Caki2 (cell line): ENCODE measurements at places on chromosomes 13 and 19. TPM values are rescaled to one million over a fixed set of nuclear protein-coding genes. Genes with fewer than 3 reads are reported as not detected.

DNA sequence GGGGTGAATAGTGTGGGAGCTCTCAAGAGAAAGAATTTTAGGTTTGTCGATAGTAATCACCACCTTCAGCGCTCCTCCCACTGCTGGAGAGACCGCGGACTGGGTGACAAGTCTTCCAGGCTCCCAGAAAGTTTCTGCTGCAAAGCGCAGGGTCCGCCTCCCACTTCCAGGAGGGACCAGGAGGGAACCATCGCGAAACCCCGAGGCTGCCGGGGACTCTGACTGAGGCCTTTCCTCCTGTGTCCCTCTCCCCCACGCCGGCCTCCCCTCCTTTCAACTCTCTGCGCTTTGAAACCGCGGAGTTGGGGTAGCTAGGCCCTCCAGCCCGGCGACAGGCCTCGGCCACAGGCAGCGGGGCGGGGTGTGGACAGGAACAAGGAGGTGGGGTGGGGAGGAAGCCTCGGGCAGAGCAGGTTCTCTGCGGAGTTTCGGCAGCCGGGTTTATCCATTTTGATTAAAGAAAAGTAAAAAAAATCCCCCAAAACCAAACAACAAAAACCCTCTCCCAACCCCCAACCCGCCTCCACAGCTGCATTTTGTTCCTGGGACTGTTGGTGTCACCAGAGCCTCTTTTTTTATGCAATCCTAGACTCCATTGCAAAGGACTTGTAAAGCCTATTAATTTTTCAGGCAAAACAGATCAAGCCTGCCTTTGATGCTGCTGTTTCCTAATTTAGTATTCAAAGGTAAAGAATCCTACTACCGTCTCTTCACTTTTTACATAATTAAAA, 157.2 kb downstream of the TM9SF2 start:
- DNase-seq, result no peak

DNA sequence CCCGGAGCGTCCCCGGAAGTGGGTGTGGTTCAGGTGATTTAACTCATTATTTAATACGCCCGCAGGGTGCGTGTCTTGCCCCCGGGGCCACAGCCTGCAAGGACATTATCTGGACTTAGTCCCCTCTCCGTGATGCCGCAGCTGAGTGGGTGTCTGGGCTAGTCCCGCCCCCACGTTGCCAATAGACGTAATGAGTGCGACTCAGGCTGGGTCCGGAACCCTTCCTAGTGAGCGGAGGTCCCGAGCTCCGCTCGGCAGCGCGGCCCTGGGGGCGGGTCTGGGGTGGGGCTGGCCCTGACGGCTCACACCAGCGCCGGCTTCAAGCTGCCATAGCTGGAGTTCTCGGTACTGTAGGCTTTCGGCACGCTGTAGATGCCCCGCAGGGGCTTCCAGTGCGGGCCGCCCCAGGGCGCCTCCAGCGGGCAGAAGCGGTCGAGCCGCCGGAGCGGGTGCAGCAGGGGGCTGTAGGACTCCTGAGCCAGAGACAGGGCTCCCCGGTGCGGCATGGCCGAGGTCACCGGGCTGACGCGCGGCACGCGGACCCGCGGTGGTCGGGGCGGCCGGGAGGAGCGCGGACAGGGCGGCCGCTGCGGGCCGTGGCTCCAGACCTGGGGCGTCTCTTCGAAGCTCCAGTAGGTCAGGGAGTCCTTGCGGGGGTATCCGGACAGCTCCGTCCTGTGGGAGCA, 918 bp upstream of the LHB start:
- DNase-seq, result no peak

DNA sequence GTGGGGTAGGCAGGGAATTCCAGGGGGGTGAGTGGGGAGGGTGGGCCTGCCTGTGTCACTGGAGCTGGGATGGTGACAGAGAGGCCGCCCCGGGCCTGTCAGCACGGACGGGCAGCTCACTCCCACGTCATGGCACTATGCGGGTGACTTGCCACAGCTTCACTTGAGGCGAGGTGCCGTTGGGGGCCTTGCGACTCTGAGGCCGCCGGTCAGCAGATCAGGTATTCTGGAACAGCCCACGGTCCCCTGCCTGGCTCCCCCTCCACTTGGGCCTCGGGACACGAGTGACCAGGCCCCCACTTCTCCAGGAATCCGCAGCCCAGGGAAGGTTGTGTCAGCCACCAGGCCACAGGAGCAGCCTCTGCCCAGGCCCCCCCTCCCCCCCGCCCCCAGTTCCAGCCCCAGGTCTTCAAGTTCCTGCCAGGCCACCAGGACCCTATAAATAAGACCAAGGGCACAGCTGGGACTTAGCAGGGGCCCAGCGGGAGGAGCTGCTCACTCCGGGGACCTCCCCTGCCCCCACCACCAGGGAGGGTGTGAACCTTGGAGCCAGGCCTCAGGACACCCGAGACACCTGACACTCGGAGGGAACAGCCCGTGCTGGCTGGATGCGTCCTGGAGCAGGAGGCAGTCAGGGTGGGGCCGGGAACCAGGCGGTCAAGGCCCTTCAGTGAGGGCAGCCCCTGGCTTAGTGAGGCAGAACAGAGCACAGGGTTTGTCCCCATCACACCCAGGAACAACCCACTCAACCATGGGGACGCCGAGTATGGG, 2.7 kb upstream of the MIDN start:
- DNase-seq, result peak; percentile 80

- no peak for DNase-seq
Measured at GRCh38 chr19:13120031-13120430, 2.0 kb downstream of the NACC1 start.

DNA sequence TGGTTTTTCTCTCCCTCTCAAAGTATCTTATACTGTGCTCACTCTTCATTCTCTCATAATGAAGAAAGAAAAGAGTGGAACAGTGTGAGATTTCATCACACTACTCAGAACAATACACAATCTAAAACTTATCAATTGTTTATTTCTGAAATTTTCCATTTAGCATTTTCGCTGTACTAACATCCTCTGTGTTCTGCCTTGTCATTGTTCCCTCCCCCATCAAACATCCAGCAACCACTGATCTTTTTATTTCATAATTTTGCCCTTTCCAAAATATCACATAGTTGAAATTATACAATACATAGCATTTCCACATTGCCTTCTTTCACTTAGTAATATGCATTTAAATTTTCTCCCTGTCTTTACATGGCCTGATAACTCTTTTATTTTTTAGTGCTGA, 658.7 kb downstream of the SLITRK1 start:
- no peak for DNase-seq

- no peak for DNase-seq
Measured at GRCh38 chr19:28963486-28964250, 249.3 kb downstream of the UQCRFS1 start.

Gene PSG7
- total RNA-seq, result not detected in 2 replicates

Gene PPP6R1
- total RNA-seq, result 79.8 and 94.5 TPM in 2 replicates

Gene CA11
- 0.46 and 2.2 TPM in 2 replicates for total RNA-seq

Gene ZNF227
- total RNA-seq, result 8.4 and 27.4 TPM in 2 replicates

Gene ABCC4
- total RNA-seq, result 14.4 and 21.6 TPM in 2 replicates
